ENCODE measurements at places on chromosomes 3 and 15. TPM values are rescaled to one million over a fixed set of nuclear protein-coding genes. Genes with fewer than 3 reads are reported as not detected.

RBMS3 gene
- 75.6 TPM for total RNA-seq

CADPS gene
- 16.9 TPM for total RNA-seq

ROBO1 gene
- 111 TPM for total RNA-seq

PLA2G4E gene
- not detected for total RNA-seq

KIF7 gene
- 18.7 TPM for total RNA-seq

DPPA2 gene
- not detected for total RNA-seq

CCDC33 gene
- 0.30 TPM for total RNA-seq

Measured in smooth muscle cell of the umbilical artery (primary cell).